ENCODE measurements at places on chromosomes 4 and X.

GRCh38 chr4:19925516-19925915, 326.2 kb upstream of the SLIT2 start:
- DNase-seq, result no peak

DNA sequence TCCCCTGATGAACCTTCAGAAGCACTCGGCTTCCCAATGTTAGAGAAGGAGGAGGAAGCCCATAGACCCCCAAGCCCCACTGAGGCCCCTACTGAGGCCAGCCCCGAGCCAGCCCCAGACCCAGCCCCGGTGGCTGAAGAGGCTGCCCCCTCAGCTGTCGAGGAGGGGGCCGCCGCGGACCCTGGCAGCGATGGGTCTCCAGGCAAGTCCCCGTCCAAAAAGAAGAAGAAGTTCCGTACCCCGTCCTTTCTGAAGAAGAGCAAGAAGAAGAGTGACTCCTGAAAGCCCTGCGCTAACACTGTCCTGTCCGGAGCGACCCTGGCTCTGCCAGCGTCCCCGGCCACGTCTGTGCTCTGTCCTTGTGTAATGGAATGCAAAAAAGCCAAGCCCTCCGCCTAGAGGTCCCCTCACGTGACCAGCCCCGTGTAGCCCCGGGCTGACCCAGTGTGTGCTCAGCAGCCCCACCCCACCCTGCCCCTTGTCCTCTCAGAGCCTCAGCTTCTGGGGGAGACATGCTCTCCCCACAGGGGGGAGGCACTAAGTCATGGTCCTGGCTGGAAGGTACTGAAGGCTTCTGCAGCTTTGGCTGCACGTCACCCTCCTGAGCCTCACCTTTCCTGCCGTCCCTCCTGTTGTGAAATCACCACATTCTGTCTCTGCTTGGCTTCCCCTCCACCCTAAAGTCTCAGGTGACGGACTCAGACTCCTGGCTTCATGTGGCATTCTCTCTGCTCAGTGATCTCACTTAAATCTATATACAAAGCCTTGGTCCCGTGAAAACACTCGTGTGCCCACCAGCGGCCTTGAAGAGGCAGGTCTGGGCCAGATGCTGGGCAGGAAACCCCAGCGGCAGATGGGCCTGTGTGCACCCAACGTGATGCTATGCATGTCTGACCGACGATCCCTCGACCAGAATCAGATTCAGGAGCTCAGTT, 34.7 kb downstream of the NOP14 start:
- no peak for DNase-seq

DNA sequence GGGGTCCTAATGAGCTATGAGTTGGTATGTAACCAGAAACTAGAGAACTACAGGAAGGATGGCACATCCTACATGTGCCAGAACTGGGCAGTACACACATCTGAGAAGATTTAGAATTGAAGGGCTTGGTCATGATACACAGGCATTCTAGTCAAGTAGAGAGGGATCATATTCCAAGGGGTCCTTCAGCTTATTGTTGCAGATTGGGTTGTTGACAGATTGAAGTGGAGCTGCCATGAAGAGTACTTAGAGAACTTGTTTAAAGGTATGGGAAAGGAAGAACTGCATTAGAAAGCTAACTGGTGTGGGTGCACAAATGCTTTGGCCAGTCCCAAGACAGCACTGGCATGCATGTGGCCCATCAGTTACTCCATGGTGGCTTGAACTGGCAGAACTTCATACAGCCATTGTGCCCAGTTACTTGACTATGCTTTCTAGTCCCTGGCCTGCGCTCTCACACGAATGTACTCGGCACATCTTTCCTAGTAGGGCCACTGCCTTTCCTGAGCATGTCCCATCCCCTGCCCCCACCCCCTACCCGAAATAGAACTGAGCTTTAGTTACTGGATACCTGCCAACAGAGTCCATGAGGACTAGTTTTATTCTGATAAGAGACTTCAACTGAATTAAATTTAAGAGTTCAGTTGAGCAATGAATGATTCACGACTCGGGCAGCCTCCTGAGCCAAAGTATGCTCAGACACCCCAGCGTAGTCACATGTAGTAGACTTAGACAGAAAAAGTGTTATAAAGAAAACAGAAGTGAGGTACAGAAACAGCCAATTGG, 64.0 kb downstream of the CCNG2 start:
- no peak for DNase-seq

DNA sequence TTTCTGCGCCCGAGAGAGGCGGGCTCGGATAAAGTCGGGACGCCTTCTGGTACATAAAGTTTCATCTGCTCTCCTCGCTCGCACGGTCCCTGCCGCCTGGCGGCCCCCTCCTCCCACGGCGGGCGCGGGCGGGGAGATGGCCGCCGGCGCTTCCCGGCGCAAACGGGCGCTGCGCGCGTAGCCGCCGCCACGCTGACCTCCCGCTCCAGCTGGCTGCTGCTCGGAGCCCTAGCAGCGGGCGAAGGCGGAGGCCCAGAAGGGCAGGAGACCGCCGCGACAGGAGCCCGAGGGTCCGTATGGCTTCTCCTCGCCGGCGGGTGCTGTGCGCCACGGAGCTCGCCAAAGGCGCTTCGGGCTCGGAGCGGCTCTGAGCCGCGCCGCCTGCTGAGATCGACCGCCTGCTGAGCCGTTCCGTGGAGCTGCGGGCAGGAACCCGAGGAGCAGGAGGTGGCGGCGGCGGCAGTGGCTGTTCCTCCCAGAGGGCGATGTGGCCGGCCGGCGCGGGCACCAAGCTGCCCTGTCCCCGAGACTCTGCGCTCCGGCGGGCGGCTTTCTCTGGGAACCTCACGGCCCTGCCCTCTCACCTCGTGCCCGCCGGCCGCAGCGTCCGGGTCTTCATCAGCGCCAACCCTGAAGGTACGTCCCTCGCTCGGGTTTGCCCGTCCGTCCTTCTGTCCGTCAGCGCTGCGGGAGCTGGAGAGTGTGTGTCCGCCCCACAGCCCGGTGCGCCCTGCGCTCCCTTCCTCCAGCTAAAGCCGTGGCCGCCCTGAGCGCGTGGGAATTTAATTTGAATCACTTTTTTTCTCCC, at the start of gene NWD2:
TSS of gene NWD2 (plus strand) at position 161 of the 808 bp plus-strand sequence. CDS start at position 486, 325 bp downstream.
- no peak for DNase-seq

- no peak for DNase-seq
Measured at GRCh38 chrX:107204068-107204605, 2.1 kb downstream of the NUP62CL start.

GRCh38 chr4:178311997-178312396, 869.8 kb upstream of the AGA start:
- no peak for DNase-seq

GRCh38 chr4:98905839-98906238, 23.1 kb downstream of the EIF4E start:
- DNase-seq, result no peak

DNA sequence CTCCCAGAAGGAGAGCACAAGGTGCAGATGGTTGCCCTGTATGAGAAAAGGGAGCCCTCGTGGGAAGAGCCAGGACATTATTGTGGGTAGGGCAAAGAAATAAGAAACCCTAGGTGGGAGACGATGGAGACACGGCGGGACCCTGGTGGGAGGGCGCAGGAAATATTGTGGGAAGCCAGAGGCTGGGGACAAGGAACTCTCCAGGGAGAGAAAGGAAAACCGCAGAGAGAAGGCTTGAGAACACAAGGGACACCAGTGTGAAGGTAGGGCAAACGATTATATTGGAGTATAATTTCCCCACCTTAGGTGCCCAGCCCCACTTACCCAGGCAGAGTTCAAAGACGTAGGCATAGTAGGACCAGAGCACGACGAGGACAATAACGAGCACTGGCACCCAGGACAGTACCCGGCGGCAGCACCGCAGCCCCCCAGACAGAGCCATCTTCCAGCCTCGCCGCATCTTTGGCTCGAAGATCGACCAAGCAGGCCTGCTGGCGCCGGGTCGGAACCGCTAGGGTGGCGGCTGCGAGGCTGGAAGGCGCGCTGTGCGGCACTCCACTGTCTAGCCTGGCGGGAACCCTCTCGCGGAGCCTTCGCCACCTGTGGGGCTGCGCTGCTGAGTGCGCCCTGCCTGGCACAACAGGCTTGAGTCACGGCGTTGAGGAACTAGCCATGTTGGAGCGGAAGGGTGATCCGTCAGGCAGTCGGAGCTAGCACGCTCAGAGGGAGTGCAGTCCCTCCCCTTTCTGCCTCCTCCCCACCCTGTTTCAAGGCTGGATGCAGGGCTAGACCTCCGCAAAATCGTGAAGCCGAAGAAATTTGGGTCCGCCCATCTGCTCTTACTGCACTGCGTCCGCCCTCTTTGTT, at the start of gene ZDHHC15:
TSS of gene ZDHHC15 (minus strand) at position 473 of the 867 bp plus-strand sequence. CDS start at position 460, 13 bp downstream.
- DNase-seq, result no peak

DNA sequence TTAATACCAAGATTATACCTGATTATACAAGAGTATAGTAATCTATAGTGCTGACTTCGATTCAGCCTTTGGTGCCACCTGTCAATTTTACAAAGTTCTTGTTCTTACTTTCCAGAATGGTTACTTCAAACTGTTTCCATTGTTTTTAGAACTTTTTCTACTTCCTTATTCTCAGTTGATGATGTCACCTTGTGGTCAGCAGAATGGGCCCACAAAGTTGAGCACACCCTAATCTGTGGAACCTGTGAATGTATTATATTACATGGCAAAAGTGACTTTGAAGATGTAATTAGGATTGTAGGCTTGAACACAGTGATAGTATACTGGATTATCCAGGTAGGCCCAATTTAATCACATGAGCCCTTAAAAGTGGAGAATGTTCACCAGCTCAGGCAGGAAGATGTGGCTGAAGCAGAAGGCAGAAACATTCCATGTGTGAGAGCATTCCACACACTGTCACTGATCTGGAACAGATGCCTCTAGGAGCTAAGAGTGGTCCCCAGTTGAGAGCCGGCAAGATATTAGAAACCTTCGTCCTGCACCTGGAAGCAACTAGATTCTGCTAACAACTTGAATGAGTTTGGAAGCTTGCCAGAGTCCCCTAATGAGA, 6.3 kb upstream of the SGMS2 start:
- DNase-seq, result no peak

DNA sequence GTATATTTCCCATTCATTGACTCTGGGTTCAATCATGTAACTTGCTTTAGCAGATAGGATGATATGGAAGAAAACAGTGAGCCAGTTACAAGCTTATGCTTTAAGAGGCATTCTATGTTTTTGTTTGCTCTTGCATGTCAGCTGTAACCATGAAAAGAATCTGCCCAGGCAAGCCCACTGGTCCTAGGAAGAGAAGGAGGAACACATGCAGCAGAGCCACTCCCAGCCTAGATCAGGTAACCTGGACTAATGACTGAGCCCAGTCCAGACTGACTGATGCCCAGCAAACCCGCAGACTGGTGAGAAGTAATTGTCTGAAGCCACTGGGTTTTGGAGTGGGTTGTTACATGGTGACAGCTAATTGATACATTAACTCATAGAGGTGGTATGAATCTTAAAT, 167.9 kb downstream of the COL4A6 start:
- no peak for DNase-seq

- DNase-seq, result peak; percentile 35
Measured at GRCh38 chr4:150070464-150071170, 7.6 kb upstream of the DCLK2 start.

DNA sequence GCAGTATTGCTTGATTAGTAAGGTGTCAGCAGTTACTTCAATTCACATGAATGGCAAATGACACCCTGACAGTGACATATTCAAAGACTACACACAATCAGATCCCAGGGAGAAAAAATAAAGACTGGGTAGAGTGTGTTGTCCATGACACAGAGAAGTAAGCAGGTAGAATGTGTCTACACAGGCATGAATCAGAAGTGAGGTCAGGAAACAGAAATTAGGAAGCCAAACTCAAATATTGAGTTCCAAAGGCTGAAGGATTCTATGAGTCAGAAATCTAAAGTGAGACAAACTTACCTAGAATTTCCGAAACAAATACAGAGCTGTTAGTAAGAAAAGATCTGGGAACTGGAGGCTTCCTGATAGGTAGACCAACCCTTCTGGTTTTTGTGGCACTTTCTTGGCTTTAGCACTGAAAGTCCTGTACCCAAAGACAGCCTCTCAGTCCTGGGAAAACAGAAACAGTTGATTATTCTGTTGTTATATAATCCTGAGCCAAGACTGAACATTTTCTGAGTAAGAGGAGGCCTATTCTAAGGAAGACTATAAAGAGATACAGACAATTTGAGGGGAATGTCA, 24.3 kb upstream of the GLRA2 start:
- no peak for DNase-seq

DNA sequence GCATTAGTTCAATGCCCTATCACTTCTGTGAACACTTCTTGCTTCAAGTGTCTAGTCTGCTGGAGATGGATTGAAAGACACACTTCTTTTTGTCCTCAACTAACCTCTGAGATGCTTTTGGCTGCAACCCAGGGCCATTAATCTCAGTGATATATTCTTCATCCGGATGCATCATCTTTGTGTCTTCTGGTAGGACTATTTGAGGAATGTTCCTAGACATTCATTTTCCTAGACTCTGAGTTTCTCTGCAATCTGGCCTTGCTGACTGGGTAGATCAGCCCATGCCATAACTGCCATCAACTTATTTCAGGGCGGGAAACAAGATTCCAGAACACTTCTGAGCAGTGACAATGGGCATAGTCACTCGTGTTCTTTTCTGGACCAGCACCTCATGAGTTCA, 329.4 kb downstream of the PDGFC start:
- DNase-seq, result no peak

DNA sequence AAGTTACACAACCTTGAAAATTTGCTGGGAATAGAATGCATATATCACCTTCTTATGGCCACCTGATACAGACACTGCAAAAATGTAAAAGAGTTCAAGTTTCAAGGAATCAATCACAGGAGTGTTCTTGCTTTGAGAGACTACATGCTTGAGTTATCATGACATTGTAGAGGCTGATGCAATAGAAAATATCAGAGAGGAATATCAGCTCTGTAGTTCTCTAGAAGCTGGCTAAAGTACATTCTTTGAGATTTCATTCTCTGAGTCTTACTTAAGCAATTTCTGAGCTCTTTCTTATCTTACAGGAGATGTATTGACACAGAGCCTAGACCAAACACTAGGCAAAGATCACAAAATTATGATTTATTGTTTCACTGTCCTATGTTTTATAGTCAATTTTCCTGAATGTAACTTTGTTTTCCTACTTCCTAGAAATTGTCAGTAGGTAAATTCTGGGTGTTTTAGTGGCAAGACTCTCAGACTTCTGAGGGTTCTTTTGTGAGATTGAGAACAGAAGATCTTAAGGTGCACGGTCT, 152.1 kb upstream of the HPGD start:
- DNase-seq, result peak; percentile 6

DNA sequence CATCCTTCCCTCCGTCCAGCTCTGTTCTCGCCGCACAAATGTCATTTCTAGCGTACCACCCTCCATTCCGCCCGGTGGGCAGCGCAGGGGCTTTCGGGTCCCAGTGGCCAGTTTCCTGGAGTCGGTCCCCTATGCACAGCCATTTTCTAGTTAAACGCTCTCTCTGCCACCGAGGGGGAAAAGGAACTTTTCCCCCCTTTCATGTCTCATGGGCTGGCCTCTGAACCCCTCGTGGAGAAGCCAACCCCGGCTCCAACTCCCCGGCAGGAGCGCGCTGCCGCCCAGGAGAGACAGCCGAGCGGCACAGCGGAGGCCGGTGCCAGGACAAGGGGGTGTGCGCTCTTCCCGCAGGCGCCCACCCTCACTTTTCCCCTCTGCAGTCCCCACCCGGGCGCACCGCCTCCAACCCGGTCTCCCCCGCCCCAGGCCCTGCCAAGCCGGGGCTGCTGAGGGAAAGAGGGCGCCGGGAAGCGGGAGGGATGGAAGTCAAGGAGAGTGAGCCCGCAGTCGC, 662 bp downstream of the APBB2 start:
- DNase-seq, result no peak

All from fibroblast of gingiva (primary cell).